Mesothelial cell of epicardium (in vitro differentiated cells): ENCODE measurements at places on chromosomes 12 and 14.

- DNase-seq, result no peak
Observed at GRCh38 chr12:48352157-48352760, 1.5 kb upstream of the ZNF641 start.

- DNase-seq, result no peak
Observed at GRCh38 chr14:86815341-86815740, 1177.6 kb downstream of the GALC start.

- DNase-seq, result no peak
Observed at GRCh38 chr12:27531896-27532295, 7.9 kb downstream of the PPFIBP1 start.

DNA sequence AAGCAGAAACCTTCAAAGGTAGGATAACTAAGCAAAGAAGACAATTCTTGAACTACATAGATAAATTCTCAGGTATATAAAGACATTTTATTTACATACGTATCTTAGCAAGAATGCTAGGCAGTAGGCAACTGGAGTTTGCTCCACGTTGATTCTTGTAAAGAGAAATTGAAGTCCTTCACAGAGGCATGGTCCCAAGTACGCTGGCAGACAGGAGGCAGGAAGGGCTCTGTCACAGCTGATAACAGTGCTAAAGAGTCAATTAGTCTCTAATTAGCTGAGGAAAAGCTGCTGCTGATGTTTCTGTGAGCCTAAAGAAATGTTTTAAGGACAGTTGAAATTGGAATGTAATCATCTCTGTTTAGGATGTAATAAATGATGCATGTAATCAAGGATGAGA is 146.8 kb downstream of the METTL25 start:
- DNase-seq, result no peak

DNA sequence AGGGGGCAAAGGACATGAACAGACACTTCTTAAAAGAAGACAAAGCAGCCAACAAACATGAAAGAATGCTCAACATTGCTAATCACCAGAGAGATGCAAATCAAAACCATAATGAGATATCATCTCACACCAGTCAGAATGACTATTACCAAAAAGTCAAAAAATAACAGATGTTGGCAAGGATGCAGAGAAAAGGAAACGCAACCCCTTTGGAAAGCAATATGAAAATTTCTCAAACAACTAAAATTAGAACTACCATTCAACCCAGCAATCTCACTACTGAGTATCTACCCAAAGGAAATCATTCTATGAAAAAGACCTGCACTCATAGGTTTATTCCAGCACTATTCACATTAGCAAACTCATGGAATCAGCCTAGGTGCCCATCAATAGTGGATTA is 25.6 kb downstream of the MDM1 start:
- DNase-seq, result no peak

DNA sequence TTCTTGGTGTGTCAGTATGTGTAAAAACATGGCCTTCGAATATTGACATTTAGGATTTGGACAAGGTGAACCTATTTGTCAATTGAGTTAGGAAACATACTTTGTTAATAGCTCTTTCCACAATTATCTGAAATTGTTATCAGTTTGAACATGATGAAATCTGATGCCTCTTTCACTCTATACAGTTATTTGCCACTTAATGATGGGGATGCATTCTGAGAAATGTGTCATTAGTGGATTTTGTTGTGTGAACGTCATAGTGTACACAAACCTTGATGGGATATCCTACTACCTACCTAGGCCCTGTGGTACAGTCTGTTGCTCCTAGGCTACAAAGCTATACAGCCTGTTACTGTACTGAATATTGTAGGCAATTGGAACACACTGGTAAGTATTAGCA is 4.8 kb downstream of the TULP3 start:
- no peak for DNase-seq

DNA sequence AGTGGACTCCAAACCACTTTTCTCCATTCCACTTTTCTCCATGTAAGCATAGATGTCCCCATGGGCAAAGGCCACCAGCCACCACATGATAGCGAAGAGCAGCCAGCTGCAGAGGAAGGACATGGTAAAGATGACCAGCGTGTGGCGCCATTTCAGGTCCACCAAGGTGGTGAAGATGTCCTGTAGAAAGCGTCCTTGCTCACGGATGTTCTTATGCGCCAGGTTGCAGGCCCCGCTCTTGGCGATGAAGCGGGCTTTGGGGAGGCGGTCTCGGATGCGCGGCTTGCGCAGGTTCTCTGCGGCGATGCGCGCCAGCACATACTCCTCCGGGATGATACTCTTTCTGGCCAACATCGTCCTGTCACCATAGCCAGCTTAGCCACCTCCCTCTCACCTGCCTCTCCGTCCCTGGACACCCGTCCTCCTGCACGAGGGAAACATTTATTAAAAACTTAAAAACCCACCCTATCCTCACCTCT is 1.2 kb downstream of the KCNJ8 start:
- DNase-seq, result no peak

DNA sequence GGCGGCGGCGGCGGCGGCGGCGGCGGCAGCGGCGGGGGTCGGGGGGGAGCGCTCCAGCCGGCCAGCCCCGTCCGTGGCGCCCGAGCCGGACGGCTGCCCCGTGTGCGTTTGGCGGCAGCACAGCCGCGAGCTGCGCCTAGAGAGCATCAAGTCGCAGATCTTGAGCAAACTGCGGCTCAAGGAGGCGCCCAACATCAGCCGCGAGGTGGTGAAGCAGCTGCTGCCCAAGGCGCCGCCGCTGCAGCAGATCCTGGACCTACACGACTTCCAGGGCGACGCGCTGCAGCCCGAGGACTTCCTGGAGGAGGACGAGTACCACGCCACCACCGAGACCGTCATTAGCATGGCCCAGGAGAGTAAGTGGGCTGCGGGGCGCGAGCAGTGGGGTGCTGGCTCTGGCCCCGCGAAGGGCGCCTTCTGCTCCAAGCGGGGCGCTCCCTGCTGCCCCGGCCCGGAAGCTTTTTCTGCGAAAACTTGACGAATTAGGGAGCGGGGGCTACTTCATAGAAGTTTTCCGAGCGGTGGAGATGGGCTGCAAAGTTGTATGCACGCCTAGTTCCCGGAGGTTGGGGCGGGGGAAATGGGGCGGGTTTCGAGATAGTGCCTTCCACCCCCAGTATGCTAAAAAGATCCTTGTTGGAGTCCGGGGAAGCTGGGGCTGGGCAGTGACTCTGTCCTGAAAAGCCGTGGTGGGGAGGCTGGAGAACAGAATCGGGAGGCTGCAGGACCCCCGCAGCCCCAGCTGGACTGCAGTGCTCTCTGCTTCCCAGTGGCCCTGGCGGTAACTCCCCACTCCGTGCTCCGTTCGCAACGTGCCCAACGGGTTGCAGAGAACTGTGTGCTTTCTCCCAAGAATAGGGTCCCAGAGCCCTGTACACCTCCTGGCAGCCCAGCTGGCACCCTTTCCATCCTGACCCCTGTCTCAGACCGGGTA is 751 bp downstream of the GDF11 start:
- DNase-seq, result no peak

DNA sequence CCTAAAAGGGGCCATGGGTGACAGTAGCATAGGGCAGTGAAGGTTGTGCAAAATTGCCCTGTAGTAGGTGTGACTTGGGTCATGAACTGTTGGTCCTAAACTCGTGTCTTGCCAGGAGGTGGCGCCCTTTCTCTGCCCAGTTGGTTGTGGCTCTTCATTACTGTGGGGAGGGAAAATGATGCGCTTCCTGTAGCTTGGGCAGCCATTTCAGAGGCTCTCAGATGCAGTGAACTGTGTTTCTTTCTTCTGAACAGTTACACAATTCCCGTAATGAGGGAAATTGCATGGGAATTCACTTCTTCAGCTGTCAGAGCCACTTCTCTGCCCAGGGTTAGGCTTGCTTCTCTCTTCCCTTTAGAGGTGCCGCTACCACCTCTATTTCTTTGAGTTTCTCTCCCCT is 148.1 kb upstream of the NRXN3 start:
- DNase-seq, result peak; percentile 44

GRCh38 chr12:78088391-78088832 is 257.7 kb downstream of the NAV3 start:
- no peak for DNase-seq

GRCh38 chr12:67937822-67938221 is 51.4 kb upstream of the IFNG-AS1 start:
- no peak for DNase-seq

DNA sequence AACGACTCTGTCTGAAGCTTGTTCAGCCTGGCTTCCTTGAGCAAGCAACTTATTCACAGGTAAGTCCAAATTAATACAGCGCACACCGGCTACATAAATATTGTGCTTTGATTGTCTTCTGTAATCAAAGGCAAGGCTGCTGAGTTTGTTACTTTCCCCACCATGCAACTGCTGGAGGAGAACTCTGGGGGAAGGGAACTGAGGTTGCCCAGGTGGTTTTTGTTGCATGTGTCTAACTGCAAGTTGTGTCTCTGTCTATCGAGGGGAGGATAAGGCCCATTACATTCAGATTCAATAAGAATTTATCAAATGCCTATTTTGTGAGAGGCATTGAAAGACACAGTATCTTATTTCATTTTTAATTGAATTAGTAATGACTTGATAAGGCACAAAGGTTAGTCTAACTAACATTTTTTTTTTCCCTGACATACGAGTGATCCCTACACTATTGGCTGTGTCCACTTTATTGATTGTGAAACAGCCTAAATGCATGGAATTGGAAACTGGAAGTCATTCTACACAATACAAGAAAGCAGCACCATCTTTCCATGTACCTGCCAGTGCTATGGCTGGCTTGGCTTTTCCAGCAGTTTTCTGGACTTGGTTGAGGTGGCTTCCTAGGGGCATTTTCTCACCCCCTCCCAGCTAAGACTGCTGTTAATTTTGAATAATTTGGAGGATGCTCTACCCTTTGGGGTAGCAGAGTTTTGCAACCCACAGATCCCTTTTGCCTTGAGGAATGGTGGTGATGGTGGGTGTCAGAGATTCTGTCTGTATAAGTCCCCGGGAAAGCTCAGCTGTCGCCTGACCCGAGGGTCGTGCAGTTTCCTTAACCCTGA is 951 bp upstream of the CHST11 start:
- no peak for DNase-seq
